ENCODE measurements at places on chromosomes 5 and 9. TPM values are rescaled to one million over a fixed set of nuclear protein-coding genes. Genes with fewer than 3 reads are reported as not detected.

LCN15 gene
- not detected for total RNA-seq

RRAGA gene
- total RNA-seq = 56.1 TPM

ZNF883 gene
- total RNA-seq = 1.0 TPM

ZFP2 gene
- 0.08 TPM for total RNA-seq

FBP2 gene
- total RNA-seq = not detected

ASPN gene
- total RNA-seq = 0.36 TPM

EIF4E1B gene
- total RNA-seq = not detected

SPATA31A3 gene
- total RNA-seq = not detected

MEIKIN gene
- not detected for total RNA-seq

SLC46A2 gene
- 0.44 TPM for total RNA-seq

SNX2 gene
- 40.4 TPM for total RNA-seq

CFAP90 gene
- not detected for total RNA-seq

ZDHHC11 gene
- 11.2 TPM for total RNA-seq

LRRC70 gene
- 0.16 TPM for total RNA-seq

PTGES gene
- 9.1 TPM for total RNA-seq

ACOT12 gene
- total RNA-seq = not detected

SAXO1 gene
- not detected for total RNA-seq

FIBCD1 gene
- total RNA-seq = 0.20 TPM

NR2F1 gene
- total RNA-seq = 2.7 TPM

PLAC8L1 gene
- 0.52 TPM for total RNA-seq

ADAMTS2 gene
- total RNA-seq = 3.5 TPM

CCNJL gene
- total RNA-seq = 2.6 TPM

Measured in esophagus mucosa (tissue), 1 donor.